ENCODE measurements at places on chromosomes 7 and 10.
A peak's percentile ranks its signal among the peaks of the same experiment; 100 is the strongest.

- no peak for DNase-seq
These were observed 107.3 kb downstream of the SMURF1 start for GRCh38 chr7:99036546-99037111.

DNA sequence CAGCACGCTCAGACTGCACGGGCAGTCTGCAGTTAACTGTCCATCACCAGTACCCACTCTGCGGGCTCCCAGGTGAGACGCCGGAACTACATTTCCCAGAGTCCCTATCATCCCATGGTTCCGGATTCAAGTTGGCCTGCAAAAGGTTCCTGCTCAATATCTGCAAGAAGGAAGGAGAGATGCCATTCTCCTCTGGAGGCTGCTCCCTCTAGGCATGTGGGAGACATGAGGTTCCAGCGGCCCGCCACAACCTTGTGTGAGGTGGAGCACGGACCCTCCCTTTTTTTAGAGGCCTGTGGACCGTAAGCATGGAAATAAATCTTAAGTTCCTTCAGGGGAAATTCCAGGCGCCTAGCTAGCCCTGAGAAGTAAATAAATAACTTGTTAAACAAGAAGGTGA, 29.7 kb downstream of the NUP42 start:
- no peak for DNase-seq

GRCh38 chr10:114631666-114632417, 26.2 kb downstream of the ABLIM1 start:
- no peak for DNase-seq

- DNase-seq: peak; percentile 46
These were observed 137.6 kb downstream of the ZNF467 start for GRCh38 chr7:149635561-149636329.

DNA sequence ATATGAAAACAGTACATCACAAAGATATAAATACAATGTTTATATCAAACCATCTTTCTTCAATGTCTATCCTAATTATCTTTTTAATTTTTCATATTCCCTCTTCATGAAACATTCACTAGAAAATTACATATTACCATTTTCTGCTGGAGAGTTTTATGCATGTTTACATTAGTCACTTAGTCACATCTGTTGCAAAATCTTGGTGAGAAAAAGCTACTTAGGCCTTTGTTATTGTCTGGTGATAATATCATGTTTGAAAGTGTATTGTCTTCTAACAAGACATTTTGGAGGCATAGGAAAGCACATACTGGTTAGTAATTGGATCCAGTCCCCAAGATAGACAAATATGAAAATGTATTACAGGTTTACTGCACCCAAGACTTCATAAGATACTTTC, 163.6 kb downstream of the GNAI1 start:
- DNase-seq: no peak

DNA sequence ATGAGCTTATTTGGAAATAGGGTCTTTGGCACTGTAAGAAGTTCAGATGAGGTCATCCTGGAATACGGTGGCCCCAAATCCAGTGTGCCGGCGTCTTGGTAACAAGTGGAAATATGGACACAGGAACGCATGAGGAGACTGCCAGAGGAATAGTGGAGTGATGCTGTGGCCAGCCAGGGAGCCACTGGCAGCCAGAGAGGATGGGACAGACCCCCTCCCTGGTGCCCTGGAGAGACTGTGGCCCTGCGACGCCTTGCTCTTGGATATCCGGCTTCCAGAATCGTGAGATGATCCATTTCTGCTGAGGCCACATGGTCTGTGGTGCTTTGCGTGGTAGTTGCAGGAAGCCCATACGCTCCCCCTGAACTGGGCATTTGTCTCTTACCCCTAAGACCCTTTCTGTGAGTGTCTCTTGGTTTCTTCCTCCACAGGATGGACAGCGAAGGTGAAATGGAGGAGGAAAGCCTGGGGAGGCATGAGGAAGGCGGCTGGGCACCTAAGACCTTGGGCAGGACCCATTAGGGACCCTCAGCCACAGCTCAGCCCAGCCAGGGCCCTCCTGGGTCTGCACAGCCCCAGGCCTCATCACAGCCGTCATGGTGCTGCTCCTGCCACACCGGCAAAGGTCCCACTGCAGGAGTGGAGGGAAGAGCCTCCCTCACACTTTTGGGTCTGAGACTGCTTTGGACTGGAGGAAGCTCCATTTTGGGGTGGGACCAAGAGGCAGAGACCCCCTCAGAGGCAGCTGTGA, 53.6 kb downstream of the INSIG1 start:
- DNase-seq: no peak

DNA sequence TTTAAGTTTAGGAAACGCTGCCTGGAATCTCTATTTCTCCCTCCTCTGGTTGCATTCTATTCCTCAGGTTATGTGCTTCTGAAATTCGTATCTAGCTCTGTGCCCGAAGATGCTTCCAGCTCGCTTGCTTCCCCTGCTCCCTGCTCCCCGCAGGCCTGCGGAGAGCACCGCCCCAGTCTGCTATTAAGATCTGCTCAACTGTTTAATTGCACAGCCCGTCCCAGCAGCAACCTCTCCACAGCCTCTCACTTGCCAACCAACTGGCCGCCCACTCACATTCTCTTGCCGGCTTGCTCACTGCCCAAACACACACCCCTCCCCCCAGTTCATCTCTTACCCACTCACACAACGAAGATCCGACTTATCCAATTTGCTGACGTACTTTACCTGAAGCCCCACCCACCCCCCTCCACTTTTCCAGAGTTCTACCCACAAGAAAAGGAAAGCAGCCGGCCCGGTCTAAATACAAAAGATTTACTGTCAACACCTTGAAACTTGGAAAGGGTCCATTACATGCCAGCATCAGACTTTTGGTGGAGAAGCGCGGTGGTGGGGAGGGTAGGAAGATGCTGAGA, 167.3 kb upstream of the KLF14 start:
- DNase-seq: peak; percentile 76

- DNase-seq: no peak
These were observed 9.7 kb upstream of the ZFAND2A start for GRCh38 chr7:1169409-1170368.

- peak; percentile 88 for DNase-seq
These were observed 57.1 kb upstream of the IGFBP3 start for GRCh38 chr7:45978010-45978681.

- no peak for DNase-seq
These were observed 254.6 kb downstream of the PTEN start for GRCh38 chr10:88117869-88118632.

GRCh38 chr10:84176836-84177474, 3.4 kb downstream of the GPR15LG start:
- DNase-seq: no peak

- DNase-seq: no peak
These were observed 898.6 kb downstream of the LRMDA start for GRCh38 chr10:76329891-76330575.

DNA sequence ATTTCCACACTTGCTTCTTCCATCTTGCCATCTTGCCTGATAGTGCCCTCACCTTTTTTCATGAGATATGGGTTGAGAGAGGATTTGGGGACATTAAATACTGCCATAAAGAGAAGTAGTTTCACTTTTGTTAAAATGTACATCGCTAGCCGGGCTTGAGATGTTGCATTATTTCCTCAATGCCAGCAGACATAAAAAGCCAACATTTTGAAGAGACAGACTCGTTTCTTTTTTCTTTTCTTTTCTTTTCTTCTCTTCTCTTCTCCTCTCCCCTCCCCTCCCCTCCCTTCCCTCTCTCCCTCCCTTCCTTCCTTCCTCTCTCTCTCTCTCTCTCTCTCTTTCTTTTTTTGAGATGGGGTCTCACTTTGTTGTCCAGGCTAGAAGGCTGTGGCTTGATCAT, 17.9 kb downstream of the ENKUR start:
- no peak for DNase-seq

GRCh38 chr10:22320591-22321155, at the start of gene BMI1:
Gene BMI1, plus strand, starts transcription at chr10:22321099. Its CDS starts 5,351 bp downstream, at chr10:22326450.
- no peak for DNase-seq
